Activated CD8-positive, alpha-beta memory T cell treated with anti-CD3 and anti-CD28 coated beads for 48 hours (primary cell): ENCODE measurements at places on chromosomes 13 and 19.

- no peak for DNase-seq
Observed at GRCh38 chr13:74024856-74025255, 109.3 kb downstream of the KLF12 start.

- no peak for DNase-seq
Observed at GRCh38 chr13:75072368-75072767, 409.6 kb downstream of the TBC1D4 start.

DNA sequence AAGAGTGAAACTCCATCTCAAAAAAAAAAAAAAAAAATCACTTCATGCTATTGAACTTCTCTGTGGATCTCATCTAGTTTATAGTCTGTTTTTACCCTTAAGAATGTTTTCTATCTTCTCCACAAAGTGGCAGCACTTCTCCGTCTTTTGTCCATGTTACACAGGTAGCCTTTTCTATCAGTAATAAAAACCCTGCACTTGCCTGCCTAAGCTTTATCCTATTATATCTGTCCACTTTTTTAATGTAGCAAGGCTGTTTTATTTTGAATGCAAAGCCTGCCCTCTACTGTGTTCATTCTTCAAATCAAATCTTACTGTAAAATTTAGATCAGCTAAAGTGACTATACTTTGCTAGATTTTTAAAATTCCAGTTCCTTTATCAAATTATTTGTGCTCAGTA lies 124.0 kb downstream of the STOML3 start:
- no peak for DNase-seq

DNA sequence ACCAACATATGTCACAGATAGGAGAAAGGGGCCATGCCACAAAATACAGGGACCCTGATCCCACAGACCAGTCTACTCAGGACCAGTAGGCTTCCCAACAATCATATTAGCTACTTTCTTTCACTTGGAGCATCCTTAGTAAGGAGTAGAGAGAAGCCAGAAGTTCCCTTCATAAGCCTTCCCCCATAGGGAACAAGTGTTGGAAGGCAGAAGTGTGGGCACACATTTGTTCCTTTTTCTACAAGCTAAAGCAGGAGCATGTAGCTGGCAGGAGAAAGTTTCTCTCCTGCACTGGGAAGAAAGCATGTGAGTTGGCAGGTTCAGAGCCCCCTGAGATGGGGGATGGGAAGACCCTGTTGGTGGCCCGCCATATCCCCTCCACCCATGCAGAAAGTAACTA lies 165.4 kb downstream of the KCTD12 start:
- DNase-seq: no peak

DNA sequence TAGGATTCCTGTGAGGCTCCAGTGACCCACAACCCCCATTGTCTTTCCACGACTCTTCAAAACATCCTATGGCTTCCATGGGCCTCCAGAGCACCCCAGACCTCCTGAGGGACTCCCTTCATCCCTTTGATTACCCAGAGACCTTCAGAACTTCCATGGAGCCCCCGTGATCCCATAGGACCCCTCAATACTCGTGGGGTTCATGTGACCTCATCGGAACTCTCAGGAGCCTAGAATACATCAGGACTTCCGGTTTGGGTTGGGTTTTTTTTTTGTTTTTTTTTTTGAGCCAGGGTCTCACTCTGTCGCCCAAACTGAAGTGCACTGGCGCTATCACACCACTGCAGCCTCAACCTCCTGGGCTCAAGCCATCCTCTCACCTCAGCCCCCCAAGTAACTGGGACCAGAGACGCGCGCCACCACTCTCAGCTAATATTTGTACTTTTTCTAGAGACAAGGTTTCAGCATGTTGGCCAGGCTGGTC lies 774 bp downstream of the ALDH16A1 start:
- DNase-seq: no peak

DNA sequence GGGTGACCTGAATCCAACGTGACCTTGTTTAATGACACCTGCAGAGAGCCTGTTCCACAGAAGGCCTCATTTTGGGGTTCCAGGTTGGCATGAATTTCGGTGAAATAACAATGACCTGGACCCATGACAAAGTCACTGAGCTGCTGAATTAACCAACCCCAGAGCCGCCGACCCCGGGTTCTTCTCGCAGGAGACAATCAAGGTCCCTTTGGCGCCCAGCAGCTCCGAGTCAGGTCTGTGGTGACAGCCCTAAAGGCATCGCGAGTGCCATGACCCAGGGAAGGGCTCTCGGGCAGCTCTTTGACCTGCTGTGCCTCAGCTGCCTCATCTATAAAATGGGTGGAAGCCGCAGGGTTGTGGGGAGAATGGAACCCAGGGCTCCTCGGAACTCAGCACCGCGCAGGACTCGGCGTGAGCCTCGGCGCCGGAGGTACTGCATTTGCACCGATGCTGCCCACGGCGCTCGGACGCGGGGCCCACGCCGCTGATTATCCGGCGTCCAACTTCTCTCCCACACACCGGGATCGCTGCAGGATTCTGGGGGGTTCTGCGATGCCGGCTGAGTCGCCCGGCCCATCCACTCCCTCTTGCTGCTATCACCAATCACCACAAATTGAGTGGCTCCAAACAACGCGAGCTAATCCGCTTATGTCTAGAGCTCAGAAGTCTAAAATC lies 5.7 kb downstream of the SHC2 start:
- no peak for DNase-seq

GRCh38 chr19:44164327-44164672 lies 600 bp upstream of the ZNF226 start:
- no peak for DNase-seq

DNA sequence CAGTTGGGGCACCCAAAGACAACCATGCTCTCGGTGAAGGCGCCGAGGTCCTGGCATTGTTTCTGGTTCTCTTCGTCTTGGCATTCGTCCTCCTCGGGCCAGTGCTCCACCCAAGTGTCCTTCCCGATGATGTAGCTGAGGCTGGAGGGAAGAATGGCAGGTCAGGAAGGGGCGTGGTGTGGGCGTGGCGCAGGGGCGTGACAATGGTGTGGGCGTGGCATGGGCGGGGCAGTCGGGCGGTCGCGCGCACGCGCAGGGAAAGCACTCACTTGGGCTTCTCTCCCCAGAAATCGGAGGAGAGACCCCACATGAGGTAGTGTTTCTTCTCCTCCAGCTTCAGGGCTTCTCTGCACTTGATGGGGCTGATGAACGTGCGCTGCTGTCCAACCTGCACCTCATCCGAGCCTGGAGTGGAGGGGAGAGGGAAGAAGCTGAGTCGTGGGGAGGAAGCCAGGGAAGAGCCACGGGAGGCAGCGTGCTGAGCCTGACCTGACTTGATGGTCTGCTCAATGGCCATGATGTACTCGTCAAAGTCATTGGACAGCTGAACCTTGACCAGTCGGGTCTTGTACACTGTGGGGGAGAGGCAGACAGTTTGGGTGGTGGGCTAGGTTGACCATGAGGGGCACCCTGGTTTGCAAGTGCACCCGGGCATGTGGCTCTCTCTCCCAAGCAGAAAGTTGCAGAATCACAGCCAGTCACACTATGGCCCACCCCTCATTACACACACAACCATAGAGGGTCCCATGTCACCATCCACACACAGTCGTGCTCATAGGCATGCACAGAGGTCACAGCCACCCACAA lies 8.1 kb upstream of the TNFSF14 start:
- peak; percentile 68 for DNase-seq

GRCh38 chr13:28609926-28610325 lies 49.0 kb upstream of the POMP start:
- no peak for DNase-seq

DNA sequence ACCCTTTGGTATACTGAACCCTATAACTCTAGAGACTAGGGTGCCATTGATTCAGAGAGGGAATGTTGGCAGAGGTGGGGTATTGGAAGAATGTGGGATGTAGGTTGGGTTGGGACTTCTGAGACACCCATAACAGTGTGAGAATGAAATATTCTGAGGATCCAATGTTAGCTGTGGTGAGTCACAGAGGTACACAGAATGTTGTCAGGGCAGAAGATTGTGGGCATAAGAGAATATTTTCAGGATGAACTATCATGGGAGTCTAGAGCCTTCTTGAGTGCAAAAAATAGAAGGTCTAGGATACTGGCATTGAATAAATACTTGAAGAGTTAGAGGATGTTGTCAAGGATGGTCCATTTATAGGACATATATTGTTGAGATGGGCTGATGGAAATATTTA lies 9.0 kb downstream of the KLK13 start:
- DNase-seq: no peak

DNA sequence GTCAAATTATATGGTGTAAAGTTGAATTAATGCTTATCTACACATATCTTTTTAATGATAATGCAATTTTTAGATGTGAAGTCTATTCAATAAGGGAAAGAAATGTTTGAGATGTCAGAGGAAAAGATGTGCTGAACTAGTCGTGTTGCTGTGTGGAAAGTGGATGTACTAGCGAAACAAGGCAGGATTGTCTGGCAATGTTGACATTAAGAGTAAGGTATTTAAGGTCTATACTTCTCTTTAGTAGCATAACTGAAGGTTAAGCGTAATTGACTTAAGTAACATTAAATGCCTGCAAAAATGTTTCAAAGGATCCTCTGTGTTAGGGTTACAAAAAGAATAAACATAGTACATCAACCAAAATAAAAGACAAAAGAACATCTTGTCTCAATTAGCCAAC lies 787.3 kb upstream of the KLHL1 start:
- DNase-seq: no peak

DNA sequence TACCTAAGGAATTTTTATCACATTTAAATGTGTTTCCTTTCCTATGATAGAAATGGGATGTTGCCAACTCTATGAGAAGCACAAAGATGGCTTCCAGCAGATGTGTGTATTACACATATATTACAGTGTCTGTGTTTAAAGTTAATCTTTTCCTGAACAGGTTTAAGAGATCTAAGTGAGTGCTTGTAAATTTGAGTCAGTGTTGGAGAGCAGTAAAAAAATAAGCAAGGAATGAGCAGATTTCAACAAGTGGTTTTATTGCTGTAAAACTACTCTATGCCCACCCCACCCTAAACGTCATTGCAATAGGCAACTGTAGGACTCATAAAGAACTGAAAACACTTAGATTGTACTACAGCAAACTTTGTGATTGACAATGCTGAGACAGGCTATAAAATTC lies 248.7 kb downstream of the KLF5 start:
- DNase-seq: no peak

- DNase-seq: no peak
Observed at GRCh38 chr19:53903055-53903680, 5.9 kb upstream of the CACNG7 start.

DNA sequence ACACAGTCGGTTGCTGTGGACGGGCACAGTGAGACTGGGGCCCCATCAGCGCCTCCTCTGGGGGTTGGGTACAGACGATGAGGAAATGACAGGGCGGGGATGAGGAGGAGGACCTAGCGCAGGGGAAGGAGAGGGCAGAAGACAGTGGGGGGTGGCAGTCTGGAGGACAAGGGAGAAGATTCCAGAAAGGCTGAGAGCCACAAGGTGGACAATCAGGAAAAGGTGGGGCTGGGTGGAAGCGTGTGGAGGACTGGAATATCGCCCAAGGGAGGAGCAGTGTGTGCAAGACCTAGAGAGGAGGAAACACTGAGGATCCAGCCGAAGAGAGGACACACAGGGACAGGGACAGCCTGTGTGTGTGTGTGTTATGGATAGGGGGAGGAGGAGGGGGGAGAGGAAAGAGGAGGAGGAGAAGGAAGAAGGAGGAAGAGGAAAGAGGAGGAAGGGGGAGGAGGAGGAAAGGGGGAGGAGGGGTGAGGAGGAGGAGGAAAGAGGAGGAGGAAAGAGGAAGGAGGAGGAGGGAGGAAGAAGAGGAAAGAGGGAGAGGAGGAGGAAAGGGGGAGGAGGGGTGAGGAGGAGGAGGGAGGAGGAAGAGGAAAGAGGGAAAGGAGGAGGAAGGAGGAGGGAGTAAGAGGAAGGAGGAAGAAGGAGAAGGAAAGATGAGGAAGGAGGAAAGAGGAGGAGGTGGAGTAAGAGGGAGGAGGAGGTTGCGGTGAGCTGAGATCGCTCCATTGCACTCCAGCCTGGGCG lies 15.8 kb upstream of the GARIN5A start:
- no peak for DNase-seq

- DNase-seq: no peak
Observed at GRCh38 chr13:35723053-35723461, 246.6 kb upstream of the MAB21L1 start.

- no peak for DNase-seq
Observed at GRCh38 chr13:24212674-24213073, 52.2 kb downstream of the SPATA13 start.

- no peak for DNase-seq
Observed at GRCh38 chr13:74868049-74868448, 613.9 kb downstream of the TBC1D4 start.

GRCh38 chr19:13056052-13056660 lies 46.5 kb downstream of the LYL1 start:
- no peak for DNase-seq

- DNase-seq: no peak
Observed at GRCh38 chr19:35882114-35882832, 13.9 kb downstream of the APLP1 start.

GRCh38 chr19:835210-835810 lies 5.5 kb upstream of the PRTN3 start:
- DNase-seq: no peak

- DNase-seq: no peak
Observed at GRCh38 chr13:50421473-50422130, 406.4 kb downstream of the KCNRG start.

DNA sequence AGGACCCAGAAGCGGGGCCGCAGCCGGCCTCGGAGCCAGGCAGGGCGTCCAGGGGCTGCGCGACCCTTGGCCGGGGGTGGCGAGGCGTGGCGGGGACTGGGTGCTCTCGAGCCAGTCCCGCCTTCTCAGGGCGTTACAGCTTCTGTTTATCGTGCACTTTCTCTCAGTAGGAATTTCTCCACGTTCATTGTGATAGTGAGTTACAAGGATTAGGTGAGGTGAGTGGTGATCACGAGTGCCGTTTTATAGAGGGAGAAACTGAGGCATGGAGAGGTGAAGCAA lies 600 bp downstream of the AP1M1 start:
- no peak for DNase-seq

GRCh38 chr13:56015919-56016318 lies 1124.8 kb upstream of the PRR20A start:
- no peak for DNase-seq

DNA sequence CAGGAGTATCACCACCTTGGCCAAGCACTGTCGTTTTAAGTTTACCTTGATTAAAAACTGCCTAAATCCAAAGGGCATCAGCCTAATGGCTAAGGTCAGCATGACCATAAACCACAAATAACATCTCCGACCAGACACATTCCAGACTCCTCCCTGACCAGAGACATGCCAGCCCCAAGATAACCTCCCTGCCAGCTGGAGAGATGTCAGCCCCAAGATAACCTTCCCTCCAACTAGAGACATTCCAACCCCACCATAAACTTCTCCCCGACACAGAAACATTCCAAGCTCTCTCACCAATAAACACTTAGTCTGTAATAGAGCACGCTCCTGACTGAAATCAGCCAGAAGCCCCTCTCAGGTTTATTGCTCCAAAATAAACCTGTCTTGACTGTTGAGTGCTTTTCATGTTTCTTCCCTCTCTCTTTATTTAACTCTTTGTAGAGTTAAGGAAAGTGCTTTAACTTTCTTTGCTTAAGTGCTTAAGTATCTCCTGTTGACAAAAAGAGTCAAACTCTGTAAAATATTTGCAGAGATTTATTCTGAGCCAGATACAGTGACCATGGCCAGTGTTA lies 36.5 kb downstream of the WDR87 start:
- DNase-seq: no peak
